ENCODE measurements at places on chromosomes 1 and 21. TPM values are rescaled to one million over a fixed set of nuclear protein-coding genes. Genes with fewer than 3 reads are reported as not detected.

The VWA5B1 gene
- total RNA-seq = not detected

DNA sequence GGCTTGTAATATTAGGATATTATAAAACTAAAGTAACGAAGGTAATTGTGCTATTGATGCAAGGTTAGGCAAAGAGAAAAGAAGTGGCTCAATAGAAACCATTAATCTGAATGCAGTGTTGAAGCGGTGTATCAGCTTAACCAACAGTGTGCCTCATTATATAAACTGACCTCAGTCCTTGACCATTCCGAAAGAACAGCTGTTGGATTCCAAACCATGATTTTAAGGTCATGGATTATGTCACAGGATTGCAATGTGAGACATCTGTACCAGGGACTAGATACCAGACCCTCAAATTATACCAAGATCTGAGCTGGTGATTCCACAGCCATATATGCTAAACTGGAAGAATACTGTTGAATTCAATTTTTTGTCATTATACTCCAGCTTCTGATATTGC lies 134.2 kb upstream of the HP1BP3 start:
- DNase-seq = no peak
- no peak overlapping the region for H3K27ac ChIP-seq
- no peaks in the 10 kb centered on the region for H3K36me3 ChIP-seq
- H3K4me1 ChIP-seq = no peaks in the 10 kb centered on the region

DNA sequence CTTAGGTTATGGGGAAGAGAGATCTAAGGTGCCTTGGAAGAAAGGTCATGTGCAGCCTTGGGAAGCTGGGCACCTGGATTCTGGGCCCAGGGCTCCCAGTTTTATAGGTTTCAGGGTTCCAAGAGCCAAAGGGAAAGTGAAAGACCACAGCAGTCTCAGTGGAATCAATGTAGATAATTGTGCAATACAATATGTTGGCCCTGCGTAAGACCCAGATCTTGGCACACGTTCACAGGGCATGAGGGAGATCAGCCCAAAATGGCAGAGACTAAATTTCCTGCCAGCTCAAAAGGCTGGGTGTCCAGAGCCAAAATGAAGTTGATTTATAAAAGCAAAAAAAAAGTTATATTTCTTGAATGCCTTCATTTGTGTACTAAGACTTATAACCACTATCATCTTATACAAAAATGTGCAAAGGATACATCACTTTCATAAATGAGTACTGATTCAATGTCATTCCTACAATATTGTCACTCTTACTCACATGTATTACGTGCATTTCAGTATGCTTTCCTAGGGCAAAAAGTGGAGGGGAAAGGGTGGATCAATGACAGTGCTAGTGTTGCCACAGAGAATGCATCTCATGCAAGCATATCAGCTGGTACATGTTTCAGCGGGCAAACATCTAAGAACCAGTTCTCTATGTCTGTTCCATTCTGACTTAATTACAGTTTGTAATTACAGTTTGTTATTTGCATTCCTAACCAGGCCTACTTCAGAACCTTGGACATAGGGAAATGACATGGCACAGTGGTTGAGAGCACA lies 22.5 kb upstream of the NPL start:
- no peak overlapping the region for H3K27ac ChIP-seq
- H3K4me3 ChIP-seq = no peak overlapping the region
- H3K36me3 ChIP-seq = no peaks in the 10 kb centered on the region
- DNase-seq = no peak
- no peaks in the 10 kb centered on the region for H3K27me3 ChIP-seq

The SAMSN1 gene
- not detected for total RNA-seq

DNA sequence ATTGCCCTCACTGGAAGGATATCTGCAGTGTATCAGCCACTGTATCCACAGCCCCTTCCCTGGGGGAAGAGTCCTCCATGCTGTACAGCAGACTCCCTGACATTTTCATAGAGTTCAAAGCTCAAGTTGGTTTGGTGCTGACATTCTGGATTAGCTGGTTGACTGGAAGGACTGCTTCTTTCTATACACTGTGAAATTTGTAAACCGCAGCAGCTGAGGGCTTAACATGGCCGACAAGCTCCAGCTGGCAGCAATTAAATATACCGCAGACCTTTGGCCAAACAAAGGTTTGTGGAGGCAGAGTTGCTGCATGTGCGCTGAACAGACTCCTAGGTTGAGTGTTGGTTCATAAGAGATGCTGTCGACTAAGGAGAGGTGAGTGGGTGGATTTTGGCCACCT lies 126.4 kb downstream of the DHRS3 start:
- H3K27ac ChIP-seq = no peak overlapping the region
- no peaks in the 10 kb centered on the region for H3K27me3 ChIP-seq
- H3K4me1 ChIP-seq = peaks cover 6% of the 10 kb centered on the region
- no peak overlapping the region for H3K4me3 ChIP-seq
- no peak for DNase-seq

The SOX13 gene
- total RNA-seq = 9.0 TPM

GRCh38 chr21:37473491-37473890 lies 106.9 kb downstream of the DYRK1A start:
- no peaks in the 10 kb centered on the region for H3K27me3 ChIP-seq
- H3K4me1 ChIP-seq = no peaks in the 10 kb centered on the region
- H3K4me3 ChIP-seq = no peak overlapping the region
- H3K36me3 ChIP-seq = peaks cover 25% of the 10 kb centered on the region
- no peak for DNase-seq
- H3K27ac ChIP-seq = no peak overlapping the region

GRCh38 chr1:11806307-11806936 lies 431 bp downstream of the CLCN6 start:
- peak overlapping the region; percentile 28 for H3K27ac ChIP-seq
- DNase-seq = no peak
- H3K27me3 ChIP-seq = no peaks in the 10 kb centered on the region
- H3K36me3 ChIP-seq = peaks cover 21% of the 10 kb centered on the region

The NECTIN4 gene
- total RNA-seq = 0.21 TPM

- H3K36me3 ChIP-seq = no peaks in the 10 kb centered on the region
- peaks cover 5% of the 10 kb centered on the region for H3K4me1 ChIP-seq
These were observed 607 bp upstream of the LGR6 start for GRCh38 chr1:202192770-202193613.

The KANK4 gene
- total RNA-seq = not detected

The IGSF9 gene
- total RNA-seq = 0.16 TPM

DNA sequence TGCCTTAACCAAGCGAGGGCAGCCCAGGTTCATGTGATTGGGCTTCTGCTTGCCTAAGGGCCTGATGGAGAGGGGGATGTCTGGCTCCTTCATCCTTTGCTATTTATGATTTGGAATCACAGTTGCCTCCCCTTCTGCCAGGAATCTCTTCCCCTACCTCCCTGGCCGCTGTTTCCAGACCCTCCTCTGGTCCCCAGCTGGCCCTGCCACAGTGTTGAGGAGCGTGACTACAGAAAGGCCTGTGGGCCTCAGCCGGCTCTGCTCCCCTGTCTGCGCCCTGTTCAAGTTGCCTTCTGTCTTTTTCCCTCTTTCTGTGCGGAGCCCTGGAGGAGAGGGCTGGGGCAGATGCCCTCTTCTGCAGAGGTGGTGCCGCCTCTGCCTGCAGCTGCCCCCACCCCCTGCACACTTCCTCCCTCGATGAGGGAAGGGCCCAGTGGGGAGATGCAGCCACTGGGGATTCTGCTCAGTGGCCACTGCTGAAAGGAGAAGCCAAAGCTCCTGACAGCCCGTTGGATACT lies 6.5 kb downstream of the KIAA1614 start:
- peaks cover 4% of the 10 kb centered on the region for H3K36me3 ChIP-seq
- no peak for DNase-seq
- no peak overlapping the region for H3K27ac ChIP-seq
- no peaks in the 10 kb centered on the region for H3K27me3 ChIP-seq

GRCh38 chr21:43802713-43803313 lies 13.4 kb downstream of the RRP1 start:
- no peaks in the 10 kb centered on the region for H3K27me3 ChIP-seq
- no peak for DNase-seq
- no peaks in the 10 kb centered on the region for H3K4me1 ChIP-seq
- peaks cover 87% of the 10 kb centered on the region for H3K36me3 ChIP-seq
- no peak overlapping the region for H3K27ac ChIP-seq

GRCh38 chr1:101704895-101705294 lies 291.8 kb downstream of the OLFM3 start:
- no peaks in the 10 kb centered on the region for H3K4me1 ChIP-seq
- H3K27ac ChIP-seq = no peak overlapping the region
- no peaks in the 10 kb centered on the region for H3K36me3 ChIP-seq

GRCh38 chr1:235939480-235939775 lies 72.7 kb upstream of the LYST start:
- DNase-seq = no peak
- no peaks in the 10 kb centered on the region for H3K27me3 ChIP-seq
- no peak overlapping the region for H3K4me3 ChIP-seq

DNA sequence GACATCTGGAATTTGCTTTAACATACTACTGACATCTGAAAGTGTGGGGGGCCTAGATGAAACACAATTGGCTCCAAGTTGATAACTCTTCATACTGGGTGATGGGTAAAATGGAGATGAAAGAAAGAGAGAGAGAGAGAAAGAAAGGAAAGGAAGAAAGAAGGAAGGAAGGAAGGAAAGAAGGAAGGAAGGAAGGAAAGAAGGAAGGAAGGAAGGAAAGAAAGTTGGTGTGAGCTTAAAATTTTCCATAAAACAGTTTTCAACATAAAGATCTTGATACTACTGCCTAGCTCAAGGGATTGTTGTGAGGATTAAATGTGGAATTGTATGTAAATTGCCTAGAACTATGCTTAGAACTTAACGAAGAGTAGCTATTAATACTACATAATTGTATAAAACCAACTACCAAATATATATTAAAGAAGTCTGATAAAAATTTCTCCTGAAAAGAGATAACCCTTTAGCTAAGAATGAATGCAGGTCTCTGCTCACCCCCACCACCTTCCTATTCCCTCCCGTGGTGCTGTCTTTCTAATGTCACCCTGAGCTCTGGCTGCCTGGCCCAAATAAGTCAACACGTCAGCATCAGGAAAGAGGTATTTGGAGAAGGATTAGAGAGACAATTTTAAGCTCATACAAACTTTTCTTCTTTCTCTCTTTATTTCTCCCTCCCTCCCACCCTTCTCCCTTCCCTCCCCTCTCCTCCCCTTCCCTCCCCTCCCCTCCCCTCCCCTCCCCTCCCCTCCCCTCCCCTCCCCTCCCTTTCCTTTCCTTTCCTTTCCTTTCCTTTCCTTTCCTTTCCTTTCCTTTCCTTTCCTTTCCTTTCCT lies 89.3 kb upstream of the SGIP1 start:
- DNase-seq = no peak
- no peak overlapping the region for H3K4me3 ChIP-seq
- no peak overlapping the region for H3K27ac ChIP-seq
- H3K27me3 ChIP-seq = no peaks in the 10 kb centered on the region
- H3K4me1 ChIP-seq = peaks cover 11% of the 10 kb centered on the region

DNA sequence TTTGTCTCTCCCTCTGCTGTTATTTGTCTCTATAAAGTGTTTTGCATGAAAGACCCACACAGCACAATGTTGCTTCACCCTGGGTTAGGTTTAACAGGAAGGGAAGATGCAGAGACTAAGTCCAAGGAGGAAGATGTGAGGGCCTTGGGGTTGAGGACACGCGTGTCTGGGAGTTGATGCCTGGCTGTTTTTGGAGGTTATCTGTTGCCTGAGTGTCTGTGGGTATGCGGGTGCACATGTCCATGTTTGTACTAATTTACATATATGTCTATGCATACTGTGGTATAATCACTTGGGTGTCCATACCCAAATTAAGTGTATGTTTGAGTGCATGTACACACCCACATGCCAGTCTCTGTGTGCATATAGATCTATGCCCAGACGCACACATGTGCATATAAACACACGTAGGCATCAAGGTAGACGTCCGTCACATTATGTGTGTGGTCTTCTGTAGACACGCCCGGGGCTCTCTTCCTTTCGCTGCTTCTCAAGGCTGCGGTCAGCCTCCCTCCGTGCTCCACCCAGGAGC lies 962 bp upstream of the MAN1C1 start:
- H3K27ac ChIP-seq = no peak overlapping the region
- H3K27me3 ChIP-seq = peaks cover 47% of the 10 kb centered on the region
- no peak for DNase-seq
- H3K36me3 ChIP-seq = peaks cover 4% of the 10 kb centered on the region
